Posterior cingulate gyrus (tissue), 11 donors: ENCODE measurements at places on chromosomes 3 and 15.

DNA sequence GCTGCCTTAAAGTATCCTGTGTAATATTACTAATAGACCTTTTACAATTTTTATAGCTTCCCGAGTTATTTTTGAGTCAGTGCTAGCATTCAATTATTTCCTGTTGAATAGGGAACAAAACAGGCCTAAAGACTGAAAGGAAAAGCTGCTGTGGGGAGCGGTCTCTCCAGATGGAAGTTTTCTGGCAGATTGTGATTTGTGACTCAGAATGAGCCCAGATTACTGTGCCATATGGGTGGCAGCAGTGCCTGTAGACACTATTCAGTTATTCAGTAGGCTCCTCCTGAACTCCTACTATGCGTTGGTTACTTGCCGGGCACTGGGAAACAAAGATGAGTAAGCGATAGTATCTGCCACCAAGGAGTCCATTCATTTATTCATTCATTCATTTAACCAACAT is 211.8 kb downstream of the CHST2 start:
- DNase-seq = no peak

- DNase-seq = no peak
Measured at GRCh38 chr3:119457246-119457645, 6.2 kb downstream of the TMEM39A start.

- no peak for DNase-seq
Measured at GRCh38 chr3:160486459-160486869, 36.9 kb upstream of the TRIM59 start.

DNA sequence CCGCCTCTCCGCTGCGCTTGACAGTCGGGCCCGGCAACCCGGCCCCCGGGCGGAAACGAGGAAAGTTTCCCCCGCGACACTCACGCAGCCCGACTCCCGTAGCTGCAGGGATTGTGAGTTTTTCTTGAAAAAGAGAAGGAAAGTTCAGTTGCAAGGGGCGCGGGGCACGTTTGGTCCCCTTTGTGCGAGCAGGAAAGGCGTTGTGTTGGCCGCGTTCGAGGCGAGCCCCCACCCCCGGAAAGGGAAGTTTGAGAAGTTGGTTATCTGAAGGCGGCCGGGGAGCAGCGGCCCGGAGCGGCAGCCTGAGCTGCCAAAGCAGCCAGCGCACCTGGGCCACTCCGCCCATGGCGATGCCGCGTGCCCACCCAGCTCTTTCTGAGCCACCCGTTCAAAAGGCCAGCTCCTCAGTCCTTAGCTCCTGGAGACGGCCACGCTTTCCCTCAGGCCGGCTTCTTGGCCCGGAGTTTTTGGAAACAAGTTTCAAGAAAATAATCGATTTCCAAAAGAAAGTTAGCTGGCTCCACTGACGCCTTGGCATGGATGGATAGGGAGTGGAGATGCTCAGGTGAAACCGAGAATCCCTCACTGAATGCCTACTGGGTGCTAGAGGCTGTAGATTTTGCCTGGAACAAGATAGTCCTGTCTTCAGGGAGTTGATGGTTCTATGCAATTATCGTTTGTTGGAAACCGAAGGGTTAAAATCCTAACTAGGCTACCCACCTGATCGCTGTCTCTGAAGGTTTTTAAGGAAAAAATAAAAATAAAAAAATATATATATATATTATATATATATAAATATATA is 832 bp downstream of the TGFBR2 start:
- DNase-seq = peak; percentile 31

DNA sequence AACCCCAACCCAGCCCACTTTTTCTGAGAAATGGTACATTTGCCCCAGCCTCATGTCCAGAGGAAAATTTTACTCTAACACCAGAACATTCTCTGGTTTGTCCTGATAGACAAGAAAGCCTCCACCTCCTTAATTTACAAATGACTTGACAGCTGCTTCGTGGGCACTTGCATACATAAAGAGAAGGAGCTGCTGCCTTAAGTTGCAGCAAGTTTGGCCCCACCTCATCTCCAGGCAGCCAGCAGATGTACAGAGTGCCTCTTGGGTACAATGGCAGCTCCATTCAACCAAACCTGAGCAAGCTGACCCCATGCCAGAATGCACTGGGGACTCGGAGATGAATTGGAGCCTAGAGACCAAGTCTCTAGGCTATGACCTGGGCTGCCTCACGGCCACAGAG is 6.2 kb upstream of the H1-8 start:
- DNase-seq = peak; percentile 46

DNA sequence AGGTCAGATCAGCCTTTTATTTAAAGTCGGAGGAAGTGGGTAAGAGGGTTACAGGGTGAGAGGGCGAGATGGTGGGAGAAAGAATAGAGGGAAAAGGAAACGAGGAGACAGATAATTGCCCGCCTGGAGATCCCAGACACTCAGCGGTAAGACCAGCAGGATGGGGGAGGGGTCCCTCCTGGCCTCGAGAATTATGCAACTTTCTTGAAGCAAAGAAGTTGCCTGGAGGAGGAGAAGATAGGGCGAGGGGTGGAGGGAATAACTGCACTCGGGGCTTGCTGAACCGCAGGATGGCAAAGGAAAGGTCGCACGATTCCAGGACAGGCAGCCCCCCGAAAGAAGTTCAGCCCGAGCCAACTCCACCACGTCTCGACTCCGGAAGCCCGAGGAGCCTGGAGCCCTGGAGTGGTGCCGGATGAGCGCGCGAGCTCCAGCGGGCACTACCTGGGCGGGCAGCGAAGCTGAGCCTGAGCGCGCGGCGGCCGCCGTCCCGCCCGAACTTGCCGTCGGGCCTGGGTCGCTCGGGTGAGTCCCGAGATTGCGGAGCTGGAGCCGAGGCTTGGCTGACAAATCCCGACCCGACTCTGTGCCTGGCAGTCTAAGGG is 402 bp downstream of the WWTR1 start:
- no peak for DNase-seq

DNA sequence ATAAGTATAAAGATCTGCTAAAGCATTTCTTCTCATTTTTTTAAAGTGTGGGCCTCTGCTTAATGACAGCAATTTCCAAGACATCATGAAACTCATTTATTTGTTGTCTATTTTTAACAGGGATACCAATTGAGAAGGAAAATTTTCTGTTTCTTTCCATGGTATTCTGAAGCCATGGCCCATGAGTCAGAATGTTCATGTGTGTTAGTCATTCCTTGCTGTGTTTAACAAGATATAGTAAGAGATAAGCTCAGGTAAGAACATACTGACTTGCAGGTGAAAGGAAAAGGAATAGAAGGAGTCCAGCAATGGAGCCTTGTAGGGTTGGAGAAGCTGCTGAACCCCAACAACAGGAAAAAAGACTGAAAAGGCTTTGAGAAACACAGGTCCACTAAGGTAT is 17.0 kb upstream of the ARID3B start:
- no peak for DNase-seq

- no peak for DNase-seq
Measured at GRCh38 chr15:81026836-81027599, 26.3 kb downstream of the TLNRD1 start.
